Progenitor cell of endocrine pancreas (in vitro differentiated cells): ENCODE measurements at places on chromosomes 16 and 17.

GRCh38 chr16:23803591-23804123 lies 32.1 kb upstream of the PRKCB start:
- DNase-seq = peak; percentile 11

GRCh38 chr16:2784358-2785100 lies 2.8 kb downstream of the PRSS33 start:
- DNase-seq = no peak

DNA sequence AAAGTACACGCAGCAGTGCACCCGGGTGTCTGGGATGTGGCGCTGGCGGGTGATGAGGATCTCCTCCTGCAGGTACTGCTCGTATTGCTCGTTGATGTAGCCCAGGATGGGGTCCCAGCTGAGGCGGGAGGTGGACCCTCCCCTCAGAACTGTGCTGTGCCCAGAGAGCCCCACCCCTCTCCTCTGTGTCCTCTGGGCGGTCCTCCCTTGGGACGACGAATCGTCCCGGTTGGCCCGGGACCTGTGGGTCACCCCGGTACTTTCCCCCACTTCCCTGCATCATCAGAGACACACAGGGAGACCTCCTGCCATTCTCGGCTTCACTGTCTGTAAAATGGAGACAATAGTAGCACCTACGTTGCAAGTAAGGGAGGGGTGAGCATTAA lies 4.2 kb downstream of the SEPTIN12 start:
- DNase-seq = no peak

- DNase-seq = peak; percentile 53
Observed at GRCh38 chr17:82230609-82231311, 1.9 kb downstream of the SLC16A3 start.

GRCh38 chr17:60908324-60908723 lies 230.7 kb downstream of the BCAS3 start:
- no peak for DNase-seq

GRCh38 chr16:21301895-21302291 lies 23.8 kb upstream of the CRYM start:
- DNase-seq = no peak

- DNase-seq = no peak
Observed at GRCh38 chr17:49125449-49125848, 7.1 kb upstream of the B4GALNT2 start.

DNA sequence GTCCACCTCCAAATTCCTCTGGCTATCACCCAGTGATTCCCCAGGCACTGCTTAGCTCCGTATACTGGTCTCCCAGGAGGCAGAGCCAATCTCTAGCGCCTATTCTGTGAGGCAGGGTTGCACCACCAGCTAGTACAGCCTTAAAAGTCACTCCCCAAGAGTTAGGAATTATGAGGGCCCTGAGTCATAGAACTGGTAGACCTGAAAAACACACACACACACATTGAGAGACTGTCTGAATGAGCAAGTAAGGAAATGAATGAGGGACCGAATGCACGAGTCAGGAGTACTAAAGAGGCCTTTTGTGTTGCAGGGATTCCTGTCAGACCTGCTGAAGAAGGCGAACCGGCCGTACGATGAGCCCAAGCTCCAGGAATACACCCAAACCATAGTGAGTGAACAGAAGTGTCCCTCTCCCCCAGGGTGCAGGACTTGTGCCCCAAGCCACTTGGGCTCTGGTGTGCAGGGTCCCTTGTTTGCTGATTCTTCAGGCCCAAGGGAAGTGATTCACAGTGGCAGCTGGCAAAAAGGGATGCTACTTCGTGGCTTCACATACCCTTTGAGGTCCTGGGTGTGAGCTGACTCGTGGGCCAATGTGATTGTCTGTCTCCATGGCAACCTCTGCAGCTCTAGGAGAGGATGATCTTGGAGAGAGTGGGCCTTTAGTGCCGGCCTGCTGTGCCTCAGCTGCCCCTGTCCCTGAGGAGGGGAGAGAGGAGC lies 24.7 kb downstream of the CALB2 start:
- no peak for DNase-seq

DNA sequence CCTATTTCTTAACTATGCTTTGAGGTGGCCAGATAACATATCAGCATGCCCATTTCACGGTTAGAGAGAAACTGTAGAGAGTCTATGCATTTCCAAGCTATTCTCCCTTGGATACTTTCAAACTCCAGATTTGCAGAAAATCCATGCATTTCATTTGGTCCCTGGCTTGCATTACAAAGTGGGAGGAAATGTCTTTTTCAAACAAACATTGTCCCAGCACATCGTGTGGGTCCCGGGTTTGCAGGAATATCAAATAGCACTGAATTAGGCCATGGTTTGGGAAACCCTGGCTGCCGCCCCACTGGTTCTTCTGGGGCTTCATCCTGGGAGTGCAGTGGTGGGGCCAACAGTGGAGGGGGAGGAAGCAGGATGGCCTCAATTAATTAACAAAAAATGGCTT lies 171.9 kb downstream of the IRX5 start:
- DNase-seq = no peak

DNA sequence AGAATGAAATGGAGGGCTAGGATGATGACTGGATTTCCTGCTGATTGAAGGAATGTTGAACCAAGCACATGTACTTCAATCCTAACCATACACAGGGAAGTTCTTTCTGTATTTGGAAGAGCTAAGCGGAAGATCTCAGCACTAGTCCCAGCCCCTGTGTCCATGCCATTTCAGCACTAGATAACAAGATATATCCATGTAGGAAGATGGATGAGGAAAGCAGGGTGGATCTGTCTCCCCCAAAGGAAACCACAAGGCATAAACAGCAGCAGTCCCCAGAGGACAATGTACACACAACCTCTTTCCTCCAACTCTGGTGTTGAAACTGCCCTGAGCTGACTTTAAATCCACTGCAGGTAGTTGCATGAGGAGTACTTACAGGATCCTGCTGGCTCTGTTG lies 75.1 kb downstream of the GRIN2A start:
- no peak for DNase-seq

GRCh38 chr17:73976147-73976546 lies 227.3 kb upstream of the RPL38 start:
- DNase-seq = no peak

- DNase-seq = no peak
Observed at GRCh38 chr16:49419006-49419405, 45.4 kb downstream of the C16orf78 start.

- DNase-seq = no peak
Observed at GRCh38 chr17:82800885-82801284, 38.9 kb downstream of the ZNF750 start.

- no peak for DNase-seq
Observed at GRCh38 chr16:94918-95265, 16.9 kb downstream of the MPG start.

DNA sequence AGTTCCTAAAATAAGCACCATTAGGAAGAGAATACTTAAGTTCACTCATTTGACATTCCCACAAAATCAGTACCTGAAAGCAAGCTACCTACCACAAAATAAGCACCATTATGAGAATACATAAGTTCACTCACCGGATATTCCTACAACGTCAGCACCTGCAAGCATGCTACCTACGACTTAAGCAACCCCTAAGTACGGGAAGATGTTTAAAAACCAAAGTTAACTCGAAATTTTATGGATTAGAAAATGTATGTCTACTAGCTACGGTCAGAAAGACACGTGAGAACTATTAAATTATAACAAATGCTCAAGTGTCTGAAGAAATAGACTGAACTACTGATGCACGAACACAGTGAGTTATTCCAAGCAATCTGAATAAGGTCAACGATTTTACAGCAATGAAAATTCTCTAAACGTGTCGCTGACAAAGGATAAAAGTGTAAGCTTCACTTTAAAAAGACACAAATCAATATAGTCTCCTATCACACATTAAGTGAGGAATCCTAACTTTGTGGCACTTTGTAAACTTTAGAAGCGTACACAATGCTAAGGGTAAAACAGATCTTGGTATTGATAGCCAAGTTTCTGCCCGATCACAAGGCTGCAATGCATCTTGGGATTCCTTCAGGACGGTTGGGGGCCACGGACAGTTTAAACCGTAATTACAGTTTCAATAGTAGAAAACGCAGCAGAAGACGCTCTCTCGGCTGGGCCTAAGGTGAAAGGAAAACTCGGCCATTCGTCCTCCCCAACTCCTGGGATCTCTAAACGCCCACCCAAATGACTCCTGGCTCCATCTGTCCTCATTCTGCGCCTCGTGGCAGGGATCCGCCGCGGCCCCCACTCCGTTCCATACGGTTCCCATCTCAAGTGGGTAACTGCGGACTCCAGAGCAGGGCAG lies 1.3 kb downstream of the GSPT1 start:
- no peak for DNase-seq

DNA sequence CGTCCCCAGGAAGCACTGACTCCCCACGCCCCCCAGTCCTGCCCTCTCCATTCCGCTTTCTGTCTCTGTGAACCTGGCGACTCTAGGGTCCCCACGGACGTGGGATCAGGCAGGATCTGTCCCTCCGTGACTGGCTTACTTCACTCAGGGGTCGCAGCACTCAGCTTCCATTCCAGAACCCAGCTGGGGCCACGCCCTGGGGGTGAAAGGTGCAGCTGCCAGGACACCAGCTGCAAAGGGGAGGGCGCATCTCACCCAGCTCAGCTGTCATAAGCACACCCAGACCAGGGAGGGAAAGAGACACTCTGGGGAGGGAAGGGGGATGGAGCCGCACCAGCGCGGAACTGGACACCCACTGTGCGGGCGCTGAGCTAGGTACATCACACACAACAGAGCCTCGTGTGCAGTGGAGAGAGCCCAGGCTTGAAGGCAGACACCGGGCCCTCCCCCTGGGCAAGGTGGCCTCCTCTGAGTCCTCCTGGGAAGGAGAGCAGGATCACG lies 18.5 kb upstream of the HEXD start:
- no peak for DNase-seq

GRCh38 chr17:55577687-55578086 lies 66.4 kb upstream of the SMIM36 start:
- no peak for DNase-seq

- DNase-seq = no peak
Observed at GRCh38 chr17:72943826-72944689, 148.4 kb downstream of the SLC39A11 start.

GRCh38 chr17:42779936-42780850 lies at the start of gene WNK4:
Gene WNK4 (plus strand): TSS chr17:42780610. CDS start chr17:42780699, 89 bp downstream.
- no peak for DNase-seq

DNA sequence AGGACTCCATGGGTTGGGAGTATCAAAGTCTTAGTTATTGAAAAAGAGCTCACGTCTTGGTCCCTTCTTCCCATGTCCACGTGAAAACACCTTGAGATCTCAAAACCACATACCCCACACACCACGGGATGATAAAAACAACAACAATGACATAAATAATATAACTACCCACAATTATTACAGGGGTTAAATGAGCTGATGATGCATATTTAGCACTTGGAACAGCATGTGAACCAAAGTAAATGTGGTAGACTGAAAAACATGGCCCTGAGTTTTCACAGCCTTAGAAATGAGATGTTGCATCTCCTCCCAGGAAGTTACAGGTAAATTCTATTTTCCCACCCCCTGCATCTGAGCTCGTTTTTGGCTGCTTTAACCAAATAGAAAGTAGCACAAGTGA lies 208.9 kb downstream of the C16orf95 start:
- DNase-seq = no peak

- DNase-seq = no peak
Observed at GRCh38 chr17:76579281-76579680, 6.4 kb downstream of the ST6GALNAC2 start.

- peak; percentile 89 for DNase-seq
Observed at GRCh38 chr16:77236063-77236511, 36.9 kb downstream of the SYCE1L start.

DNA sequence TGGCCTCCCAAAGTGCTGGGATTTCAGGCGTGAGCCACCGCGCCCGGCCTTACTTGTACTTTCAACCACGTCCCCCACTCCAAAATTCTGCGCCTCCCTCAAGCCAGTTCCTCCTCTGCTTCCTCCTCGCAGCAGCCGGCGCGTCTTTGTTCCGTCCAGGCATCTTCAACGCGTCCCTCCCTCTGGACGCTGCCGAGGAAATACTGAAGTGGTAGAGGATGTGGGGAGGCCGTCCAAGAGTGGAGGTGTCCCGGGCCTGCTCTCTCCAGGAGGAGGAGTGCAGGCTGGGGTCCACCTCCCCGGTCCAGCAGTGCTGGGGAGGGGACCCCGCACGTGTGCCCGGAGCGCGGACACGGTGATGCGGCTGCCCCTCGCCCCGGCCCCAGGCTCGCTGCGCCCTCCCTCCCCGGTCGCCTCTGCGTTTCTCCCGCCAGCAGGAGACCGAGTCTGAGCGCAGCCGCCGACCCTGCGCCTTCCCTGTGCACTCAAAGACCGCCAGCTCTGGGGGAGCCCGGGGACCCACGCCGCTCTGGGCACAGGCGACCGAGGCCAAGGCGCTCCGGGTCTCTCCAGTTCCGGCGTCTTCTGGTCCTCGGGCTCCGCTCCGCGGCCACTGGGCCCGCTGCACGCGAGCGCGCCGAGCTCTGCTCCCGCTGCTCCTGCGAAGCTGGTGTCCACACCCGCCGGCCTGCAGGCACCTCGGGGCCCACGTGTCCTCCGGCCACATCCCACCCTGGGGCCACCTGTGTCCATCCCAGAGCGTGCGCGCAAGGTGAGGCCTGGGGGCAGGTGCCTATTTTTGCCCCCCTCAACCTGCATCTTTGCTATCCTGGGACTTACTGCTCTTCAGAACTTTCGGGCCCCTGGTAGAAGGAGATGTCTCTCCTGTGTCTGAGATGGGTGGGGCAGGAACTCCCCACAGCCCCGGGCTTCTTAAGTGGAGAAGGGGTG lies 31.7 kb downstream of the OSBPL7 start:
- DNase-seq = peak; percentile 39

GRCh38 chr17:81577278-81578000 lies 25.3 kb upstream of the FAAP100 start:
- no peak for DNase-seq

GRCh38 chr16:49567950-49568349 lies 194.3 kb downstream of the C16orf78 start:
- DNase-seq = no peak

- no peak for DNase-seq
Observed at GRCh38 chr16:87216841-87217275, 100.3 kb downstream of the C16orf95 start.

- no peak for DNase-seq
Observed at GRCh38 chr17:32904891-32905290, 23.1 kb upstream of the TMEM98 start.

GRCh38 chr17:19565817-19566575 lies 32.3 kb downstream of the SLC47A1 start:
- DNase-seq = no peak

DNA sequence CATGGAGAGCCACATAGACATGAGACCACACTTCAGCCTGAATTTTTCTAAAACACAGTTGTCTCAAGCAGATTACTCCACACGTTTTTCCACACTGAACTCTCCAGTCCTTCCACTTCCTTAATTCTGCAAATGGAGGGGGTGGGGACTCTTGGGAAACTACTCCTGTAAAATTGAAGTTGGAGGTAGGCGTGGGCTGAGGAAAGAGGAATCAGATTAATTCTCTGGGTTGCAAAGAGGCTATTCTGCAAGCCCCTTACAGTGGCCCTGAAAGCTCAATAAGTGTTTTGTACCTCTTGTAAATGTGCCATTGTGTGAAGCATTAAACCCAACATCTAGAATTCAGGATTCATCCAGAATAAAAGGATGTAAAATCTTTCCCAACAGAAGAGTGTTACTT lies 9.6 kb downstream of the MARVELD3 start:
- DNase-seq = no peak

- no peak for DNase-seq
Observed at GRCh38 chr17:82287868-82288801, 14.6 kb upstream of the CSNK1D start.

- no peak for DNase-seq
Observed at GRCh38 chr16:74297145-74297665, 591 bp downstream of the PSMD7 start.
